ENCODE measurements at places on chromosomes 5 and 9. TPM values are rescaled to one million over a fixed set of nuclear protein-coding genes. Genes with fewer than 3 reads are reported as not detected.

Gene IL7R
- total RNA-seq: 82.5 TPM

Gene MARCOL
- not detected for total RNA-seq

Gene SOX30
- total RNA-seq: 0.29 TPM

Gene SURF4
- total RNA-seq: 276 TPM

Gene GABRG2
- not detected for total RNA-seq

Gene TNPO1
- total RNA-seq: 140 TPM

Gene TLN1
- total RNA-seq: 235 TPM

Gene LRRC14B
- total RNA-seq: not detected

Gene IFNA2
- not detected for total RNA-seq

Gene PCDHGA8
- not detected for total RNA-seq

Gene CCNO
- total RNA-seq: 0.19 TPM

Gene PCDHGB5
- 0.19 TPM for total RNA-seq

Gene RLN2
- total RNA-seq: 2.8 TPM

Gene PALM2AKAP2
- total RNA-seq: not detected

Gene CD274
- 20.3 TPM for total RNA-seq

Gene C1QTNF3
- total RNA-seq: 0.92 TPM

Gene PTGS1
- not detected for total RNA-seq

Gene STKLD1
- 0.65 TPM for total RNA-seq

Gene LRRC26
- not detected for total RNA-seq

Gene OR1Q1
- not detected for total RNA-seq

Gene PCDHB5
- not detected for total RNA-seq

Gene FCN1
- total RNA-seq: not detected

Gene FCN2
- total RNA-seq: not detected

Gene SNCAIP
- not detected for total RNA-seq

Gene ADAMTSL1
- total RNA-seq: not detected

Gene SLC36A2
- total RNA-seq: not detected

Gene SPATA31C1
- total RNA-seq: not detected

Gene PFN3
- not detected for total RNA-seq

Gene LHX3
- not detected for total RNA-seq

Gene SHLD3
- 6.5 TPM for total RNA-seq

Gene DRD1
- not detected for total RNA-seq

Gene WNK2
- total RNA-seq: 0.55 TPM

Gene PCDHGB3
- total RNA-seq: 0.19 TPM

Gene SLC6A7
- total RNA-seq: not detected

Gene TRPM6
- not detected for total RNA-seq

Gene SH3TC2
- total RNA-seq: not detected

Gene CTNND2
- total RNA-seq: not detected

Gene APBB3
- 15.3 TPM for total RNA-seq

Gene TAF11L5
- total RNA-seq: not detected

Gene SH3RF2
- total RNA-seq: not detected

Gene FAM78A
- 46.4 TPM for total RNA-seq

Gene IL13
- total RNA-seq: 17.8 TPM

Gene ZNF300
- 0.71 TPM for total RNA-seq

Gene CDKN2A
- total RNA-seq: 3.9 TPM

Gene PLEKHG4B
- total RNA-seq: 0.04 TPM

Gene SLC23A1
- total RNA-seq: 0.40 TPM

Measured in activated CD8-positive, alpha-beta memory T cell treated with anti-CD3 and anti-CD28 coated beads for 36 hours (primary cell).